ENCODE measurements at places on chromosomes 3 and 15.

DNA sequence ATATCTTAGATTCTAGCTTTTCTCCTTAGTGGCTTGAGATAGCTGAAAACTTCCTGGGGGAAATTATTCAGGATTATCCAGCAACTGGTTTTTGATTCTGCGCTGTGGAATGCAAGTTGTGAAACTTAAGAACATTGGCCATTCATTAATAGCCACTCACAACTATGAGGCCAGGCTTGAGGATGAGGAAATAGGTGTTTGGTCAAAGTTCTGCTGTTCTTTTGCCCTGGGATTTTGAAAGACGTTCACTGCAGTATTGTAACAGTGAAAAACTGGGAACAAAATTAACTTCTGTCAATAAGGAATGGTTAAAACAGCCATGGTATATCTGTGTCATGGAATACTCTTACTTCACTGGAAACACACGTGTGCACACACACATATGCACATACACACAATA, 44.1 kb downstream of the CTXND1 start:
- DNase-seq: no peak

DNA sequence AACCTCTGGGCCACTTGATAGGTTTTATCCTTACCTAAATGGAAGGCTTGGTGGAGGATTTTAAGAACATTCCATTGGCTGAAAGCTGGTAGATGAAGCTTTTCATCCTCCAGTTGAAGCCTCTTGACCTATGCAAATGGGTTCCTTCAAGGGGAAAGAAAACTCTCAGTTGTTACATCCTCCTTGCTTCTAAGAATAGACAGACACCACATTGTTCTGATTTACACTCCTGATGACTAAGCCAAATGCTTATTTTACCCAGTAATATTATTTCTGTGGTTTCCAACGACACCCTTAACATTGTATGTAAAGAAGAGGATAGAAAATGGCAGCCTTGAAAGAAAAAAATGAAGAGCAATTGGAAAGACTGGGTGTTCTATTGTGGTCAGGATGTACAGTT, 480.5 kb downstream of the OTOL1 start:
- no peak for DNase-seq

- DNase-seq: no peak
Measured at GRCh38 chr3:34678575-34678974, 880.1 kb downstream of the PDCD6IP start.

GRCh38 chr3:195907684-195907933, 742 bp downstream of the TNK2 start:
- DNase-seq: no peak

GRCh38 chr3:13162549-13163320, 89.5 kb upstream of the IQSEC1 start:
- no peak for DNase-seq

DNA sequence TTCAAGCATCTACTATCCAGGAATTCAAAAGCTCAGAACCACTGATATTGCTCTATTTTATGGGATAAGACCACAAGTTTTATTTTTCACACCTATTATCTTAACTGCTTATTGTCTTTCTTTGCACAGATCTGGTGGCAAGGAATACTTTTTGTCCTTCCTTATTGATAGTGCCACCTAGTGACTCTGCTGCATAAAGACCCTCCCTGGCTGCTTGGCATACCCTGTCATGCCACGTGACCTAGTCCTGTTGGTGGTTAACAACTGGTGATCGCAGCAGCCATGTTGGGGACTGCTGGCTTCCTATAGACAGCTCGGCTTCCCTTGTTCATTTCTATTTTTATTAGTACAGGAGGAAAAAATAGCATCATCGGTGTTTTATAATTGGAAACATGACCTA, 236.3 kb downstream of the MEX3B start:
- DNase-seq: no peak

DNA sequence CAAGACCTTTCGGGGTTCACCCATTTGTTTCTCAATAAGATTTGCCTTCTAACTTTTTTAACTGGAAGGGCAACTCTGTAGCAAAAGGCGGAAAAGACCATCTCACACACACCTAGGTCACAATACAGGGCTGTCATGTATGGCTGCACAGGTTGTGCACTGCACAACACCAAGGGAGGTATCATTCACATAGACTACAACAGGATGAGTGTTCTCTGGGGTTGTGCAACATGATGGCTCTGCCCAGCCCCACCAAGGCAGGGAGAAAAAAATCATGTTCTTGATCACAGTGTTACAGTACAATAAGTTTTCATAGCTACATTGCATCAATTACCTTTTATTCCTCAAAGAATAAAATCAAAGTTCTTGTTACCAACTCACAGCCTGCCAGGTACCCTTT, 52.8 kb downstream of the ANXA2 start:
- no peak for DNase-seq

- DNase-seq: no peak
Measured at GRCh38 chr3:61725851-61726333, 164.5 kb downstream of the PTPRG start.

GRCh38 chr15:68439506-68439905, 7.5 kb upstream of the ITGA11 start:
- no peak for DNase-seq

- DNase-seq: no peak
Measured at GRCh38 chr3:104521606-104522336, 844.9 kb upstream of the ALCAM start.

GRCh38 chr3:164222197-164222596, 856.1 kb downstream of the SI start:
- DNase-seq: no peak

DNA sequence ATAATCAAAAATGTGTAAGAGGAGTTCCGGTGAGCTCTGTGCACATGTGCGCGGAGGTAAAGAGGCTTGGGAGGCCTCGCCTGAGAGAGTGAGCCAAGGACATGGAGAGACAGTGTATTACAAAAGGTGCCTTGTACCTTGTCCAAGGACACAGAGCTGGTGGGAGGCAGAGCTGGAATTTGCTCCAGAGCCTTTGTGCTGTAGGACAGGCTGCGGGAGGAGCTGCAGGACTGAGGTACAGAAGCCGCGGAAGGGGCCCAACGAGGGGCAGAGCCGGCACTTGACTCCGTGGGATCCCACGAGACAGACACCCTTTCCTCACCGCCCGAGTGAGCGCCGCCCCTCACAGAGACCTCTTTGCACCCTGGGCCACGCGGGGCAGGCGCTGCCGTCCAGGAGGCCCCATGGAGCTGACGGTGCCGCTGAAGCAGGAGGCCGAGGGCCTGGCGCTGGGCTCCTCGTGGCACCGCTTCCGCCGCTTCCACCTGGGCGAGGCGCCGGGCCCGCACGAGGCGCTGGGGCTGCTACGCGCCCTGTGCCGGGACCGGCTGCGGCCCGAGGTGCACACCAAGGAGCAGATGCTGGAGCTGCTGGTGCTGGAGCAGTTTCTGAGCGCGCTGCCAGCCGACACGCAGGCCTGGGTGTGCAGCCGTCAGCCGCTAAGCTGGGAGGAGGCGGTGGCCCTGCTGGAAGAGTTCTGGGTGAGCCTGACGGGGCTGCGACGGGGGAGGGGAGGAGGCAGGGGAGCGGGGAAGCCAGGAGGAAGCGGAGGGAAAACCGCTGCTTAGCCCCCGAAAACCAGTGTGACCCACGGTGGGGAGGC, 68.7 kb downstream of the SLTM start:
- DNase-seq: no peak

DNA sequence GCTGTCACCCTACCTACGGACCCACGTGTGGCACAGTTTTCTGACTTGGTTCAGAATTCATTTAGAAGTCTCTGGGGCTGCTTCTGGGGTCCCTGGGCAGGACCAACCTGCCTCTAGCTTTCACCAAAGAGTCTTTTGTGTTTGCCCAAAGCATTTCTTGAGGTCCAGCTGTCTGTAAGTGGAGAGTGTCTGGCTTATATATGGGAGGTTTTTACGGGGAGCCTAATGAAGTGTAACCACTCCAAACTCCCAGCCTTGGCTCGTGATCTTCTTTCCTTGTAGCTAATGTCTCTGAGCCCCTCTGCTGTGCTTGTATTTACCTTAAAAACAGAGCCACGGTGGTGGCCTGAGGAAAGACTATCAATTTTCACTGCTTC, 109.0 kb upstream of the CTDSPL start:
- DNase-seq: no peak

DNA sequence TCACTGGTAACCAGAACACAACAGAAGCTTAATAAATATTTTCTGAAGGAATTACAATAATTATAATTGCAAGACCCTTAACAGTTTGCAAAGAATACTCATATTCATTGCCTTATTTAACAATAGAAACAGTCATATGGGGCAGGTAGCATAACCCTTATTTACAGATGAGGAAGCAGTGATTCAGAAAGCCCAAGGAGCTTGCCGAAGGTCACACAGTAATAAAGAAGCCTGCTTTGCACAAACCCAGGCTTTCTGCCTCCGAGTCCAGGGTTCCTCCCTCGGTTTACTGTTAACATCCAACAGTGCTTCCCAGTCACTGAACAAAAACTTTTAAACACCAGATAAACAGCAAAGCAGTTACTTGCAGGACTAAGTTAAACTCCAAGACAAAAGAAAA, 35.3 kb downstream of the SRGAP3 start:
- no peak for DNase-seq

DNA sequence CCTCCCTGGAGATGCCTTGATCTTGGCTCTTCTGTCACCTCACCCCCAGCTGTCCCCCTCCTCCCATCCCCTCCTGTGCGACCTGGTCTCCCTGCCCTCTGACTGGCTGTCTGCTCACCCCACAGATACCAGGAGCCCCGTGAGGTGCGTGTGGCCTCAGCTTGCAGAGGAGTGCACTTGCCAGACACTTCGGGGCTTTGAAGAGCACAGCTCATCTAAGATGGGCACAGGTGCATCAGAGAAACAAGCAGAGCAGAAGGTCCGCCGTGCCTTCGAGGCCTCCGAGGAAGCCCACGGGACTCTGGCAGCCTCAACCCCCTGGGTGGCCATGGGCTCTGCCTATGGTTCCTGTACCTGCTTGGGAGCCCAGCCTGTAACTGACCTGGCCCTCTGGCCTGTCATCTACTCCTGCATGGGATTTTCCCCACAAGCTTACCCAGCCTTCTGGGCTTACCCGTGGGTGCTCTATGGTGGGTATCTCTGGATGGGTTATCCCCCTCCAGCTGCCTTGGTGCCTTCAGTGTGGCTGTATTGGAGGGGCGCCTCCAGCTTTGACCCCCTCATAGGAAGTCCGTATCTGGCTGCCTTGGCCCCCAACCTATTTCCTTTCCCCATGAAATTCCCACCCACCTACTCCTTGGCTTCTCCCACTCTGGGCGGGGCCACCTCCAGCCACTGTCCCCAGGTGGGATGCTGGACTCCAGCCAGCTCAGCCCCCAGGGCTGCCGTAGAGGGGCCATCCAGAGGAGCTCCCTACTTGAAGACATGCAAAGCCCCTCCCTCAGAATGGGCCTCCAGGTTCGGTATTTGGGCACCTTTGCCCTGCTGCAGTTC, 3.8 kb downstream of the PRR23E start:
- no peak for DNase-seq

- DNase-seq: no peak
Measured at GRCh38 chr15:98967916-98968315, 39.7 kb downstream of the PGPEP1L start.

DNA sequence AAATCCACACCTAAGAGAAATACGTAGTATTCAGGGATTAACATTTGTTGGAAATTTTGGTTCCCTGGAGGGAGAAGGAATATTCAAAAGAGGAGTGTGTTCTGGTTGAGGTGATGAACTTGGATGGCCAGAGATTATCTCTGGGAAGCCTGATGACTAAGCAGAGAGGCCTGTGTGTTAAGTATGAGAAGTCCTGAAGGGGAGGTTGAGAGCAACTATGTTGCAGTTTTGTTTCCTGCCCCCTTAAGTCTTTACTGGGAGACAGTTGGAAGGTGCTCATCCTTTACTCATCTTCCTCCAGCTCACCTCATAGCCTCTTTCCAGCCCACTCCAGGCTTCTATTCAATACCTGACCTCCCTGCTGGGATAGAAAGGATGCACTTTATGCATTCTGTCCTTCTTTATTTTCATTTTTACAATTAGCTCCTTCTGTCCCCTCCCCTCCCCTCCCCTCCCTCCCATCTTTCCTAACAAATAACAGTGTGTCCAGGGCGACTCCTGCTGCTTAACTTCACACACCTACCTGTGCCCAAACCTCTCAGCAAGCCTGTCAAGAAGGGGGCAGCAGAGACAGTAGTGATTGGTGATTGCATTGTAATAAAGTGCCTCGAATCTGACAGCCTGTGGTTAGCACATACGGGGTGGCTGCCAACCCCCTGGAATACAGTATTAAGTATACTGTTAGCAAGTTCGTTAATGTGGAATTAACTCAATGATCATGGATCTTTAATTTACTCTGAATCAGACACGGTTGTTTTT, 11.9 kb downstream of the RAP2B start:
- DNase-seq: no peak

DNA sequence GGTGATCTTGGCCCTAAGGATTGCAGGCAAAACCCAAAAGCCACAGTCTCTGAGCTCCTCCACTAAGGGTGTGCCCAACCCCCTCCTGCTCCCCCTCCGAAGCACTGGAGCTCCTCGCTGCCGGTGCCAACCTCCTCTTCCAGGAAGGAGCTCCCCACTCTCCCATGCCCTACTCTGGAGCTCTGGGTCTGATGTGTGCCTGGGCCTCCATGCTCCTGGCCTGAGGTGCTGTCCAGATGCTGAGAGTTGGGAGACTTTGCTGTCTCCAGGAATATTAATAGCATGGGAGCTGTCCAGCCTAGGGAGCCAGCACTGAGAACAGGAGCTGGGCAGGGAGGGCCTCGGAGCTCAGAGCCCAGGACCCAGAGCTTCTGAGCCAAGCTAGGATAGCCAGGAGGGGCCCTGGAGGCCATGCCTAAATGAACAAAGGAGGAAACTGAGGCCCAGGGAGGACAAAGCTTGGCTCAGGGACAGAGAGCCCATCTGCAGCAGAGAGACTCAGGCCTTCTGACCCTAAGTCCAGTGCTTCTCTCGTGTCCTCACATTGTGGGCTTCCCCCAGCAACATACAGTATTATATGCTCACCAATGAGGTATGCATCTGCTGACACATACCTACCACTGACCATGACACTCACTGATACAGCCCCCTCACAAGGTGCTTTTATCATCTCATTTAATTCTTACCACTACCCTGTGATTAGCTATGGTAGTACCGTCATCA, 36.9 kb upstream of the HERC1 start:
- DNase-seq: no peak

GRCh38 chr3:27590437-27591298, 106.5 kb upstream of the SLC4A7 start:
- DNase-seq: no peak

DNA sequence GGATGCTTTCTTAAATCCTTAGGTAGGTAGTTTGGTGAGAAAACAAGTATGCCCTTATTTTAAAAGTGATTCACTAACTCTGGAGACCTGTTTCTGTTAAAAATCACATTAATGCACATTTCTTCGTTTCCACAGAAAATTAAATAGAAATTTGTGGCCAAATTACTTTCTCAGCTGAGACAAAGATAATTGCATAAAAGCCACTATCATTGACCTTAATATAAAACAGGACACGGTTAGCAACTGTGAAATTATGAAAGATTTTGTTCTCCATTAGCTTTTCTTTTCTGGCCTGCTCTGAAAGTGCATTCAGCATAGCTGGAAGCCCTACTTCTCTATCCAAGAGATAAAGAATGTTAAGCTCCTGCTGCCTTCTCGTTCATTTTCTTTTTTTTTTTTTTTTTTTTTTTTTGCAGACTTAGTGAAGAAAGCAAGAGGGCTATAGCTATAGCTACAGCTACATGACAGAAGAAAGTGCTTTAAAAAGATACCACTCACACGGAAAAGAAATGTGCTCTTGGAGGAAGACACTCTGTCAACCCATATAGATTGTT, 576.9 kb downstream of the OTOL1 start:
- no peak for DNase-seq

Measured in GOT3 (cell line).